ENCODE measurements at places on chromosomes 16 and 17.

GRCh38 chr17:43118679-43119615, 6.2 kb downstream of the BRCA1 start:
- DNase-seq, result no peak

DNA sequence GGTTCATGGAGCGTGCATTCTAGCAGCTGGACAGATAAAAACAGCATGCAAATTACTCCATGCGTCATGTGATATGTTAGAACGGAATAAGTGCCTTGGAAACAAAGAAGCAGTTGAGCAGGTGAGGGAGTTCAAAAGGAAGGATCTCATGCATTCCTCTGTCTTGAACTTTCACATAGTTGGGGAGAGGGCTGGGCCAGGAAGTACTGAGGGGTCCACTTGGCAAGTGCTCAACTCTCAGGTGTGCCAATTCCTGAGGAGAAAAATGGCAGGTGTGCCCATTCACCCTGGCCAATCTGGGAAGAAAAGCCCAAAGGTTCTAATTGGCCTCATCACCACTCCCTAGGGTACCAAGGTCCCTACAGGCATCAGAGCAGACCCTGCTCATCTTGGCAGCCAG, 67.7 kb downstream of the CES1 start:
- no peak for DNase-seq

GRCh38 chr17:8146381-8147140, 5.6 kb downstream of the PER1 start:
- no peak for DNase-seq

GRCh38 chr17:76511668-76512365, 10.6 kb upstream of the RHBDF2 start:
- no peak for DNase-seq

- DNase-seq, result no peak
Observed at GRCh38 chr17:62816282-62816839, 8.2 kb upstream of the MARCHF10 start.

- DNase-seq, result no peak
Observed at GRCh38 chr16:1295465-1295864, 14.0 kb upstream of the UBE2I start.

- DNase-seq, result no peak
Observed at GRCh38 chr16:8905795-8906591, 23.8 kb downstream of the LITAFD start.

DNA sequence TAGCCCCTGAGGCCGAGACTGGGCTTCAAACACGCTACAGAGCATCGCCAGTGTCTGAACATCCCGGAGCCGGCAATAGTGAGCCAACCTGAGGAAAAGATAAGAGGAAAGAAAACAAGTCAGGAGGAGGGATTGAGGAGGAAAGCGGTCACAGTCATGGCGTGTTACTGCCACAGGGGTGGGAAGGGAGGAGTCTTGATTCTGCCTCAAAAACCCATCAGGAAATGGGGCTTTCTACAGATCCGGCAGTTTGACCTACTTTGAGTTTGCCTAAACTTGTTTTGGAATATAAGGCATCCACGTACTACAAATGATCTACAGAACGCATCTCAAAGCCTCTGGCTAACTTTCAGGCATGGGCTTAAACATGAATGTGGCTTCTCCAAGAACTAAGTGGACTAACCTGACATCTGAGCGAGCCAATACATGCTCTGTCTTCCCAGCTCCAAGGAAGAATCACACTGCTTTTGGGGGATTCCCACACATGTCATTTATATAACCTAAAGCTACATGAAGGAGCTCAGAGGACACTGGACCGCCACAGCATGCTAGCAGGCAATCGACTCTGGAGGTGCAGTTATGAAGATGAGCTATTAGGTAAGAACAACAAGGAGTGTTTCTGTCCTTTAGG, 96.6 kb downstream of the WDR59 start:
- DNase-seq, result no peak

GRCh38 chr16:82033683-82034300, 1.3 kb upstream of the HSD17B2 start:
- no peak for DNase-seq

GRCh38 chr17:18224053-18224386, 1.4 kb upstream of the LLGL1 start:
- DNase-seq, result no peak

- no peak for DNase-seq
Observed at GRCh38 chr17:36136036-36136435, 32.4 kb downstream of the CCL4 start.

DNA sequence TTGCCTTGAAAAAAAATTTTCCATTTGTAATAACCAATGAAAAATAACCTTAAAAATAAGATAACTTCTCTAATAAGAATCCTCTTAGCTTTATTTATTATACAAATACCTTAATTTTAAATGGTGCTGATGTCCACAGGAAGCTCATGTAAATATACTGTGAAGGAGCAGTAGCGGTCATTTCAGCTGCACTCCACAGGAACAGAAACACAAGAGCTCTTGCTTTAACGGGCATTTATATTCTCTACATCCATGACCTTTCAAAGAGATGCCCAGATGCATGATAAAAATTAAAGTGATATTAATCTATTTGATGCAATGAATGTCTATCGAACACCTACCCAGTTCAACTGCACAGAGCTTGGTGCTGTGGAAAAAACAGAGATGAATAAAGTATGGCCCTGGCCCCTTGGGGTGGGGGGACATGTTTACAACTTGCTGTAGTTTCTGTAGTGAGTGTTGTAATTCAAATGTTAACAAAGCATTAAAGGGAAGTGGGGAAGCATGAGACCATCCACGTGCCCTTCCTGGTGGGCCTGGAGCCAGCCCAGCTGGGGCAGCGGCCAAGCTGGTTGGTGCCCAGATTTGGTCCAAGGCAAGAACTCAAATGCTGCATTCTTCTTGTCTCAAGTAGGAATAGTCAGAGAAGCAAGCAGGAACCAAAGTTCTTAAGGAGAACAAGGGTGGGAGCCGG, 47.9 kb downstream of the IQCK start:
- no peak for DNase-seq

GRCh38 chr17:82957469-82957795, 117.6 kb upstream of the ZNF750 start:
- DNase-seq, result no peak

DNA sequence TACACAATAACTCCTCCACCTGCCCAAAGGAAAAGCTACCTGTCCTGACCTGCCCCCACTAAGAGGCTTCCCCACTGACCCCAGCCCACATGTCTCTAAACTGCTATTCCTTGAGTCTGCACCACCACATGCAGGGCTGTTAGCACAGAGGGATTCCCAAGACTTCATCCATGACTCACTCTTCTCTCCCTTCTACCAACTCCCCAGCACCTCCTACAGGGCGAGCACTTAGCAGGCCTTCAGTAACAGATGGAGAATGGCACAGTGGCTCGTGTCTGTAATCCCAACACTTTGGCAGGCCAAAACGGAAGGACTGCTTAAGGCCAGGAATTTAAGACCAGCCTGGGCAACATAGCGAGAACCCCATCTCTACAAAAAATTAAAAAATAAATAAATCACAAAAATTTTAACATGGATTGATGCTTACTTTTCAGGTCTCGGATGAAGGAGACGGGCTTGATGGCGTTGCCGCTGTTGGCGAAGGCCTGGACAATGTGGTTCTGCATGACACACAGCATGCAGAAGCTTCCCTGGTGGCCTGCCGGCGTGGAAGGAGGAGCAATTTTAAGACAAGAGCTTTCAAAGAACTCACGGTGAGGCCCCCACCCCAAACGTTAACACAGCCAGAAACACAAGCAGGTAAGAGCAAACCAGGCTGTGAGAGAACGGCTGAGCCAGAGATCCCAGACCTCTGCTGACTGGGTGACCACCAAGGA, 12.0 kb downstream of the USP36 start:
- DNase-seq, result no peak

- DNase-seq, result no peak
Observed at GRCh38 chr16:12903407-12904328, 2.3 kb downstream of the SHISA9 start.

DNA sequence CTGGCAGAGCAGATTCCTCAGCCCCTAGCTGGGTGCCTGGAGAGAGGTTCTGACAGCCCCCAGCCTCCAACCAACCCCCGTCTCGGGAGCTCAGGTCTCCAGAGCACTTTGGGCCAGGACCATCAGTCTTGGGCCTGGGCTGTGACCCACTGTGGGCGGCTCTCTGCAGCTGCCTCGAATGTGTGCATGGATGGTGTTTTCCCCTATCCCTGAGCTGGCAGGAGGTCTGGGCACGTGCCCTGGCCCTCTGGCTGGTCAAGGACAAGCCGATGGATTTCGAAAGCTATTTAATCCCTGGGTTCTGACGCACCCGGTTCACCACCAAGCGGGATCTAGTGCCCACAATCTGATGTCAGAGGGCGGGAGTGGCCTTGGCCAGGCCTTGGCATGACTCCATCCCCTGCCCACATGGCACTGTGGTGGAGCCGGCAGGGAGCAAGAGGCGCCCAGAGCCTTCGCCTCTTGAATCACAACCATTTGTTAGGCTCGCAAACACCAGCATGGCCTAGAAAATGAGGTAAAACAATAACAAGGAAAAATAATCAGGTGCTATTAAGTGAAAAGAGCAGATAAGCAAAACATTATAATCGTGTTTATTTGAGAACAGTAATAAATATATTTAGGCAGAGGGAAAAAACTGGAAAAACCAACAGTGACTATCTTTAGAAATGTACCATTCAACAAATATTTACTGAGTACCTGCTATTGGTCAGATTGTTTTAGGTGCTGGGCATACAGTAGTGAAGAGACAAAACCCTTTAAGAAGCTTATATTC, 69.3 kb upstream of the TOB1 start:
- DNase-seq, result no peak

- no peak for DNase-seq
Observed at GRCh38 chr16:3730161-3731125, 13.1 kb upstream of the TRAP1 start.

- no peak for DNase-seq
Observed at GRCh38 chr16:3017794-3018506, at the start of gene CLDN6. Gene CLDN6, minus strand, starts transcription at chr16:3018183. Its CDS starts 2,162 bp downstream, at chr16:3016021.

DNA sequence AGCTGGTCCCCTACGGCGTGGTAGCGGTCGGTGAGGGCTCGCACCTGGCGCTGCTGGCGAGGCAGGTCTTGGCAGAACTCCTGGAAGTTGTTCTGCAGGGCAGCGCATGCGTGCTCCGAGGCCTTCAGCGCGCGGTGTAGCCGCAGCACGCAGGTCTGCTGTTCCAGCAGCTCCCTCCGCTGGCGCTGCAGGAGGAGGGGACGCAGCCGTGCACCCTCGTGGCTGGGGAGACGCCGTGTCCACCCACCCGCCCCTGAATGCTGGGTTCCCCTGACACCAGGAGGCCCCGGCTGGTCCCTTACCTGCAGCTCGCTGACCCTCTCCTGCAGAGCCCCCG, 12.2 kb downstream of the EVPL start:
- no peak for DNase-seq

- no peak for DNase-seq
Observed at GRCh38 chr17:80656590-80656989, 112.0 kb downstream of the RPTOR start.

GRCh38 chr16:8676737-8677375, 2.4 kb downstream of the ABAT start:
- DNase-seq, result no peak

GRCh38 chr17:3744014-3744413, 20.3 kb downstream of the HASPIN start:
- DNase-seq, result no peak

DNA sequence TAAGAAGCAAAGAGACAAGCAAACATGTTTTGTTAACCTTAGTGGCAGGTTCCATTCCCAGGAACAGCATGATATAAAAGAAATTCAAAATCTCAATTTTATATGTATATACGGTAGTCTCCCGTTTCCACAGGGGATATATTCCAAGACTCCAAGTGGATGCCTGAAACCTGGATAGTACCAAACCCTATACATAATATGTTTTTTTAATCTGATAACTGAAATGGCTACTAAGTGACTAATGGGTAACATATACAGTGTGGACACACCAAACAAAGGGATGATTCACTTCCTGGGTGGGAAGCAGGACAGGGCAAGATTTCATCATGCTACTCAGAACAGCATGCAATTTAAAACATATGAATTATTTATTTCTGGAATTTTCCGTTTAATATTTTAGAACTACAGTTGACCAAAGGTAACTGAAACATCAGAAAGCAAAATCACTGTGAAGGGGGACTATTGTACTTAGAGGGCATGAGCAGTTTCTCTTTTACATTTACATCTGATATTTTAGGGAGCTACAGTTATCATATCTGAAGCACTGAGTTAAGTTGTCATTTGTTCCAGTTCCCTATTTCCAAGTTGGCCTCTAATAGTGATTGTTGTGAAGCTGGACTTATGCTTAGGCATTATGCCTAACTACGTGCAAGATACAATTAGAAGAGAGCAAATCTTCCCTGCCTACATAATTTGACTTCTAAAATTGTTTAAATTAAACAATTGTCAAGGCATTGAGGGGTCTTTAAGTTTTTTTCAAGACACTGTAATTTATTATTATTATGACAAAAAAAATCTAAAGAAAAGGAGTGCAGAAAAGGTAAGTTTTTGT, 34.1 kb upstream of the ABCA6 start:
- no peak for DNase-seq

DNA sequence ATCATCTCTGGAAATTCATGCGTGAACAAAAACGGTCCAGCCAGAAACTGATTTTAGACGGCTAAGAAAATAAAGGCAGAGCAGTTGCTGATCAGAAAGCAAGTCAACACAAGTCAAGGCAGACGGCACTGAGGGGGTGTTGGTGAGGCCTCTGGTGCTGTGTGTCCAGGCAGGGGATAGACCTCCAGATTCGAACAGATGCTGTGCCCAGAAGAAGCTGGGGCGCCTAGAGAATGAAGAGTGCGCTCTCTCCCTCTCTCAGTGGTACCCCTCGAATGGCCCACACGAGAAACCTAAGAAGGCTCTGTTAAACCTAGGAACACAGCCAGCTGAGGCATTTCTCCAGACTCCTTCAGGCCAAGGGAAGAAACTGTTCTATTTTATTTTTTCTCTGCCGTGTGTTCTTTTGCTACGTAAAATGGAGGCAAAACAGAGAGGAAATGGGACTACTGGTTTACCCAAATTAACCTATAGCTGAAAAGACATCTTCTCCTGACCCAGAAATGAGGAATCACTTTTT, 178.3 kb downstream of the PMP22 start:
- DNase-seq, result no peak

DNA sequence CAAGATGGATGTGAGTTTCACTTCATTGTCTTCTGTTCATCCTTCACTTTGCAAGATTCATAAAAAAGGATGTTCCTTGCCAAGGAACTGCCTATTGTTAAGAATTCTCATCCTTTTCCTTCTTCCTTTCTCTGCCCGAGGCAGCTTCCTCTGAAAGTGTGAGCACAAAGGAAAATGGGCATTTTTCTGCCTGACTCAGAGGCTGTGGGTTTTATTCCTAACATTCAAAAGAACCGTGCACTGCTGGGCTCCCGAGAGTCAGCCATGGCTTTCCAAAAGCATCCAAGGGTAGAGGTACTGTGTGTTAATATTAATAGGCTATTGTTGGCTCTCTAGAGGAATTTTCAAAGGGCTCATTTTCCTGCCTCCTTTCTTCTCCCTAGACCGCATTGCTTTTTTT, 289.4 kb downstream of the ABCC12 start:
- no peak for DNase-seq

DNA sequence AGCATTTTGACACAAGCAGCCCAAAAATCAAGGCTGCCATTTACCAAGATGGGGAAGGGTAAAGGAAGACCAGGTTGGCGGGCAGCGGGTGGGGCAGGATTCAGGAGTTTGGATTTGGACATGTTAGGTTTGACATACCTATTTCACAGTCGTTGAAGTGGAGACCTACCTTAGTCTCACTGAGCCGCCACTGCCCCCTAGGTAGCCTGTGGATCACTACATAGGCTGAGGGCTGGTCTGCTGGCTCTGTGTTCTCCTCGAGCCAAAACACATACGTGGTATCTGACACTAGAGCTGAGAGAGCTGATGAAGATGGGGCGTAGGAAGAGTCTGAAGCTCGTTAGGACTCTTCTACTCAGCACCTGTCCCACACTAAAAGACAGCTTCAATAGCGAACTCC, 115.1 kb downstream of the HIC1 start:
- DNase-seq, result no peak

GRCh38 chr17:81396722-81397313, 1.6 kb downstream of the BAHCC1 start:
- no peak for DNase-seq
